GM23248 (cell line): ENCODE measurements at places on chromosomes 5 and 9.

GRCh38 chr9:136527131-136527530, 18.7 kb downstream of the NOTCH1 start:
- no peaks in the 10 kb centered on the region for H3K4me1 ChIP-seq
- DNase-seq = no peak

DNA sequence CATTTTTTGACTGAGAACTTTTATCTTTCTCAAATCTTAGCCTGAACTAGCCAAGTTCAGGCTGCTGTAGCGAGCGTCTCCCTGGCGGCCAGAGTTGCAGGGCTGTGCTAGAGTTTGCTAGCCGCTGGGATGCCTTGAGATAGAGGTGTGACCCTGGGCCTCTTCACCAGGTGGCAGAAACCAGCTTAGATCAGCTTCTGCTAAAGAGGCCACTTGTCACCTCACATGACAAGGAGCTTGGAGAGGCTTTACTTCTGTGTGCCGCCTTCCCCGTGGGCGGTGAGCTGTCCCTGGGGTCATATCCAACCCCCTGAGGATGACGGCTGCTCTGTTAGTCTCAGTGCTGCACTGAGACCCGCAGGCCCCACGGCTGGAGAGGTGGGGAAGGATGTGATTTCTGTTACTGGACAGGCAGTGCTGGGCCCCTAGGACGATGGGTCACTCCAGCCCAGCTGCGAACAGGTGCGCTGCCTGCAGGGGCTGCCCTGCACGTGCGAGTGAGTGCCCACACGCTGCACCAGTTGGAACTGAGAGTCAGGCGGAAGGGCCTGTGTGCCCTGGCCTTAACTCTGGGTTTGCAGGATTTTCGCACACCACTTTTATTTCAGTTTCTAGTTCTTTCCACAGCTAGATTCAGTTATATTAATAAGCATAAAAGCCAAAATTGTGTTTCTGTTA, 63.8 kb downstream of the EHMT1 start:
- no peak overlapping the region for H3K27ac ChIP-seq
- H3K4me3 ChIP-seq = no peak overlapping the region
- no peak for DNase-seq
- H3K36me3 ChIP-seq = no peaks in the 10 kb centered on the region
- H3K27me3 ChIP-seq = no peaks in the 10 kb centered on the region
- peaks cover 11% of the 10 kb centered on the region for H3K4me1 ChIP-seq

DNA sequence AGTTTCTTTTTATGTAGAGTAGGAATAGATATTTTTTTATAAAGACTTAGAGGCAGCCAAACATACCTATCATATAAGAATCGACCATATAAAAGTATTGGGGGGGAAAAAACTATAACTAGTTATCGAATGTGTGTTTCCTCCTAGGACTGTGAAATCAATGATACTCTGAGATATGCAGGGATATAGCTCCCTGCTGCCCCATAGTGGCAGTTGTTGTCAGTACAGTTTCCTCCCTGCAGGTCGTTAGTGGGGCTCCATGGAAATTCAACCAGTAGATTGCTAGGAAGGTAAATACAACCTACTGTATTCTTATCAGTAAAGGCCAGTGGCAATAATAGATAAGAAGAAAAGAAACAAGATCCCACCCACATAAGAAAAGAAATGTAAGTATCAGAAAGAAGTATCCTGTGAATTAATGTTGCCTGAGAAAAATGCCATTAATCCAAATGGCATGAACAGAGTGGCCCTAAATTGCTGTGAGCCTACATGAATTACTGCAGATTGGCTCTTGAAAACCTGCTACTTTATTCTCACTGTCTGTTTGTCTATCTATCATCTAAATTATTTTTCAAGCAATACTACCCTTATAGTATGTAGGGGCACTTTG, 136.9 kb upstream of the FBN2 start:
- H3K27ac ChIP-seq = no peak overlapping the region
- peak; percentile 57 for DNase-seq
- no peaks in the 10 kb centered on the region for H3K4me1 ChIP-seq
- H3K4me3 ChIP-seq = no peak overlapping the region
- no peaks in the 10 kb centered on the region for H3K36me3 ChIP-seq

DNA sequence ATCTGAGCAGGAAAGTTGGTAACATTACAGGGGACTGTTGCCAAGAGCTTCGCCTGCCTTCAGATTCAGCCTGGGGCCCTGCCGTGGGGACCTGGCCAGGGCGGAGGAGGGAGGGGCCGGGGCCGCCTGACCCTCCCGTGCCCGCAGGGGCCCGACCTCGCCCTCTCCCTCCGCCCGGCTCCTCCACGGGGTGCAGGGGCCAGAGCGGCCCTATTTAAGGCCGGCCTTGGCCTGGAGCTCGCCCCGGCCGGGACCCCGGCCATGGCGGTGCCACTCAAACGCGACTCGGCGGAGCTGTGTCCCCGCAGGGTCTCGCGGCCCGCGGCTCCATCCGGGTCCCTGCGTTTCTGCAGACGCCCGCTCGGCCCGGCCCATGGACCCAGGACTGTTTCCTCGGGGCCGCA, 757 bp downstream of the TMEM250 start:
- peak; percentile 57 for DNase-seq
- H3K27ac ChIP-seq = peak overlapping the region; percentile 71
- H3K36me3 ChIP-seq = no peaks in the 10 kb centered on the region
- no peaks in the 10 kb centered on the region for H3K27me3 ChIP-seq

GRCh38 chr5:83025690-83026478, 51.3 kb downstream of the TMEM167A start:
- no peak overlapping the region for H3K4me3 ChIP-seq
- no peaks in the 10 kb centered on the region for H3K27me3 ChIP-seq
- no peaks in the 10 kb centered on the region for H3K36me3 ChIP-seq
- H3K27ac ChIP-seq = no peak overlapping the region

- H3K4me3 ChIP-seq = peak overlapping the region; percentile 66
- peaks cover 12% of the 10 kb centered on the region for H3K4me1 ChIP-seq
- DNase-seq = peak; percentile 56
- no peak overlapping the region for H3K27ac ChIP-seq
Observed at GRCh38 chr5:92641031-92641962, 939.7 kb downstream of the NR2F1-AS1 start.
